Activated naive CD4-positive, alpha-beta T cell treated with anti-CD3 and anti-CD28 coated beads, Interleukin-2, amount 50 U/mL, for 72 hours (primary cell): ENCODE measurements at places on chromosomes 4 and X.

DNA sequence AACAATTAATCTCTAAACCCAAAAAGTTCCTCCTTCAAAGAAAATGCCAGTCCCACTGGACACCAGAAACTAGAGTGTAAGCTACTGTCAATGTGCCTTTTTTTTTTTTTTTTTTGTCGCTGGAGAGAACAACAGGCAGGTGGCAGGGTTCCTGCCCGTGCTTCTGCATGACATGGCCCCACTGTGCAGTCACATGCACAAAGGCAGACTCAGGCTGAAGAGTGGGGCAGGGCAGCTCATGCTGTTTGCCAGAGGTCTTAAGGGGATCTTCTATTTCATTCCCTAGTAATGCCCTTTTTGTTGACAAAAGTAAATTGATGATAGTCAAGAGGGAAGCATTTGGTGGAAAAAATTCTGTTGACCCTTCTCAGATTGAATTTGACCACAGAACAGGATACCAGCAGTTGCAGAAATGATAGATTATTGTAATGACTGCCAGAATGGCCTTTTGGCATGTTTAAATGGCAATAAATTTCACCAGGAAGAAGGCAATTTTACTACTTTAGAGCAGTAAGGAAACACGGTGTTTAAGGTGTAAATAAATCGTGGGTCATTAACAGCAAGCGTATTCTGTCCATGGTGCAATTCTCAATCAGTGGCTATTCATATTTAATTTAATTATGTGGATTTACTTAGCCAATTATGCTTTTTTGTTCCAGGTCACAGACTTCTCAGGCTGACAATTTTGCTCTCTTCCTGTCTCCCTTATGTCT lies 80.9 kb downstream of the NKX6-1 start:
- no peak for DNase-seq

DNA sequence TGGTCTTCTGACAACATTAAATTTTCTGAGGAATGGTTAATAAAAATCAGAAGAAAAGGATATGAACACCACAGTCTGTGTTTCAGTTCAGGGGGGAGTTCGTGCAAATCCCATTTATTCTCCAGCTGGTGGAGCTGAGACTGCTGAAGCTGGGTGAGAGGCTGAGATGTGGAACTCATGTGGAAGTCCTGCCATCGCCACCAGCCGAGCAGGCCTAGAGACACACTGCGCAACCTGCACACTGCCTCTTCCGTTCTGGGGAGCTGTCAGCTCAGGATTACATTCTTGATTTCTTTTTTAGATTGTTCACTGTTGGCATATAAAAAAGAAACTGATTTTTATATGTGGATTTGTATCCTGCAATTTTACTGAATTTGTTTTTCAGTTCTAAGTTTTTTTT lies 66.6 kb upstream of the ELOVL6 start:
- no peak for DNase-seq

GRCh38 chr4:41534404-41534803 lies 3.6 kb upstream of the LIMCH1 start:
- DNase-seq: no peak

DNA sequence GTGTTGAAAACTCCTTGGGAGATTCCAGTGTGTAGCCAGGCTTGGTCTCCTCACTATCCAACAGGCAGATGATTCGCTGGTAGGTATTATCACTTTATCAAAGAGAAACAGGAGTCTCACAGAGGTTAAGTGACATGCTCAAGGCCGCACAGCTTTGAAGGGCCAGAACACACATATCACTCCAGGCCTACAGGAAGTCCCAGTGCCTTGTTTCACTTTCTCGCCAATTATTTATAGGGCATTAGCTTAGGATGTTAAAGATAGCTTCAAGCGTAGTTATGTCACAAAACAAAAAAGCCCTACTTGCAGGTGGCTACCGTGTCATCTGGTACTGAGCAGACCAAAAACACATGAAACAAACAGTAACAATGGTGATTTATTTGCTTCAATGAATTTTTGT lies 13.2 kb downstream of the ATP8A1 start:
- no peak for DNase-seq

- no peak for DNase-seq
Measured at GRCh38 chr4:7281691-7282665, 89.6 kb downstream of the SORCS2 start.

DNA sequence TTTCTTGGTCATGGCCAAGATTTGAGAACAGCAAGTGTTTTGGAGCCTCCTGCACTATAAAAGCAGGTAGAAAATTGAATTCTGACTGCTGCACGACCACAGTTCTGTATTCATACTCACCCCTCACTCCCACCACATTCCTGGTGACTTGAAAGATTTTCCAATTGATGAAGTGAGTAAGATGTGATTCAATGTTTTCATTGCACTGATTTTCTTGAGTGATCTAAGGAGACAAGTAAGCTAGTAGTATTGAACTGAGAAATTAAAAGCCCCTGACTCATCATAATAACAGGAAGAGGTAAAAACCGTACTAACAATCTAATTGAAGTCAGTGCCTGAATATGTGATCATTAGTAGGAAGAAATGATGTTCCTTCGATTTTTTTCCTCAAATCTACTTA lies 6.1 kb upstream of the SEC24D start:
- no peak for DNase-seq

- no peak for DNase-seq
Measured at GRCh38 chrX:107506596-107507031, 57.2 kb downstream of the FRMPD3 start.

- peak; percentile 61 for DNase-seq
Measured at GRCh38 chr4:80138551-80139538, 58.5 kb upstream of the PRDM8 start.

DNA sequence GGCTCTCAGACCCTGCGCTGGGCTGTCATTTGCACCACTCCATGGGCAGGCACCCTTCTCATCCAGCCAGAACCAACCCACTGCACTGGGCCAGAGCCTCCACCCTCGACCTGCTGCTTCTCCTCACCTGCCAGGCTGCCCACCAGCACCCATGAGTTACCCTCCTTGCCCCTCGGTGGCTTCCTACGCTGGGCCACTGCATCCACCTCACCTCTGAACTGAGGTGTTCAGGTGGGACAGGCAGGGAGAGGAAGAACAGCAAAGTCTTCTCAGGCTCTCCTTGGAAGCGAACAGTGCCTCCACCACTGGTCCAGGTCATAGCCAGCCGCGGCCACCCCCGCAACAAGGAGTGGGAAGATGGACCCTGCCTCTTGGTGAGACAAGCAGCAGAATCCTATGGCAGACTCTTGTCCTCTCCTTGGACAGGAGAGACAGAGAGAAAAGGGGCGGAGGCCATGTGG lies 32.4 kb upstream of the HMX1 start:
- no peak for DNase-seq

GRCh38 chr4:132203618-132204017 lies 945.5 kb upstream of the PCDH10 start:
- no peak for DNase-seq
